ENCODE measurements at places on chromosomes 1 and 21.

DNA sequence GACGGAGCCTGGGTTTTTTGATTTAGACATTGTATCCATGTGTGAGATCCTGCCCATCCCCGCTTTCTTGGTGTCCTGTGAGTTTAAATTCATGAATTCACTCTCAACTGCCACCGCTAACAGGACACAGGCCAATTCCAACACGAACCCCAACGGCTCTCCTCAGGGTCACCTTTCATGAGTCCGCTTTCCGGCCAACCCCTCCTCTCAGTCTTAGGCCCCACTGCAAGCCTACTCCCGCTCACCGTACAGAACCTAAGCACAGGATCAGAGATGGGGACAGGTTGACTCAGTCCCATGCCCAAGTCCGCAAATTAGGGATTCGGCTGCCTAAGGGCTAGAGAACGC is 238 bp upstream of the SCP2 start:
- no peak for DNase-seq

- DNase-seq: no peak
These were observed 79.9 kb downstream of the OBSCN start for GRCh38 chr1:228287541-228288425.

- no peak for DNase-seq
These were observed 13.1 kb upstream of the SLC1A7 start for GRCh38 chr1:53155534-53155933.

DNA sequence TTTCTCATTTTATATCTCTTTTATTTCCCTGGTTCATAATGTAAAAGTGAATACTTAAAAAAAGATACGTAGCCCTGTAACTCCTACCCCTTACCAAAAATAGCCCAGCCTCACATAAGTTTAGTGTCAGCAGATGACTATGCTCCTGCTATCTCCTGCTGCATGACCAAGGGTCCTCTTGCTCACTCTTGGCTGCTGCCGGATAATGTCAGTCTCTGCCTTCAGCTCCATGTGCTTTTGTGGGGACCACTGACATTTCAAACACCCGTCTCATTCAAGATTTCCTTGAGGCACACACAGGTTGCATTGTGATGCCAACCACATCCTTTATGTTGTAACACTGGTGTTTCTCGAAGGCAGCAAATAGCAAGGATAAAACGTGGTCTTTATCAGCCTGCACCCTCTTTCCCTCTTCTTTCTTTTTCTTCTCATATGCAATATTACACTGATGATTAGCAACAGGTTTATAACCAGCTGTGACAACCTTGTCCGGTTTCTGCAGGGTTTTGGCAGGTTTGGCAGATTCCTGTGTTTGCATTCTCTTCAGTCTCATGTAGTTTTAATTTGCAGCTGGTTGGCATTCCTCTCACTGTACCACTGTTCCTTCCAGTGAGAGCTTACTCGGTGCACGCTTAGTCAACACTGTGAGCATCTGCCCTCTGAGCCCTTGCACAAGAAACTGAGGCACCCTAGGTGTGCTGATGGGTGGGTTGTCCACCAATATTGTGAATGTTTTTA is 62.2 kb downstream of the ZNF684 start:
- DNase-seq: no peak

DNA sequence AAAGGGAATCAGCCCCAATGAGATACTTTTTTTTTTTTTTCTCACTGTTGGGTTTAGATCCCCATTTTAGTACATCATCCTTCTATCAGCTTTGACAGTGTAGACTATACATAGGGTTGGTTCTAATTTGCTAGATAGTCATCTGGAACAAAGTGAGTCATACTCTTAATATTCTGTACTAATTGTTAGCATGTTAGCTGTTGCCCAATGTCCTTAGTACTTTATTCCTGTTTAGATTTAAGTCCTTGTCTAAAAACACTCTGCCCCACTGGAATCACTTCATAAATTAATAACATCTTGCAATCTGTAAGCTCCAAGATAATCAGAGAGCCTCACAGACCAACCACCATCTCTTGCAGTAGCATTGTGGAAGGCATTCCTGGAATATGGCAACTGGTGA is 209.8 kb upstream of the KIAA0040 start:
- DNase-seq: no peak

All from nucleus accumbens (tissue), 56 donors.